ENCODE measurements at places on chromosomes 6 and 20.

DNA sequence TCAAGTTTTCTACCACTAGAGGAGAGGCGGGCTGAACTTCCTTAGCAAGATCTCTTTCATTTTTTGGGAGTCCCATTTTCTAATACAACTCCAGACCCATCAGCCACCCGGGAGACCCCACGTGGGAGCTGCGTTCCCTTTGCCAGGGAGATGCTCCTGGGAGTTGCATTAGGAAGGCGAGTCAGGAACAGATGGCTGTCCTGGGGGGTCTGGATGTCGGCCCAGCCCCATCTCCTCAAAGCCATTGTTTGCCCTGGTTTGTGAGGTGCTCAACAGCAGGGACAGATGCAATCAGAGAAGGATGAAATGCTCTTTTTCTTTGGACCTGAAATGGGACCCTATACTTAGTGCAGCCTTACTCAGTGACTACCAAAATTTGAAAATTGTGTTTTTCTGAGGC lies 39.4 kb downstream of the CARMIL1 start:
- no peak for DNase-seq

- no peak for DNase-seq
Observed at GRCh38 chr6:133740816-133741215, 148.1 kb upstream of the TCF21 start.

GRCh38 chr20:39946053-39946810 lies 742.8 kb downstream of the MAFB start:
- no peak for DNase-seq

- DNase-seq: no peak
Observed at GRCh38 chr6:151229401-151230276, 10.1 kb upstream of the AKAP12 start.

- no peak for DNase-seq
Observed at GRCh38 chr20:2708665-2709064, 16.1 kb downstream of the EBF4 start.

DNA sequence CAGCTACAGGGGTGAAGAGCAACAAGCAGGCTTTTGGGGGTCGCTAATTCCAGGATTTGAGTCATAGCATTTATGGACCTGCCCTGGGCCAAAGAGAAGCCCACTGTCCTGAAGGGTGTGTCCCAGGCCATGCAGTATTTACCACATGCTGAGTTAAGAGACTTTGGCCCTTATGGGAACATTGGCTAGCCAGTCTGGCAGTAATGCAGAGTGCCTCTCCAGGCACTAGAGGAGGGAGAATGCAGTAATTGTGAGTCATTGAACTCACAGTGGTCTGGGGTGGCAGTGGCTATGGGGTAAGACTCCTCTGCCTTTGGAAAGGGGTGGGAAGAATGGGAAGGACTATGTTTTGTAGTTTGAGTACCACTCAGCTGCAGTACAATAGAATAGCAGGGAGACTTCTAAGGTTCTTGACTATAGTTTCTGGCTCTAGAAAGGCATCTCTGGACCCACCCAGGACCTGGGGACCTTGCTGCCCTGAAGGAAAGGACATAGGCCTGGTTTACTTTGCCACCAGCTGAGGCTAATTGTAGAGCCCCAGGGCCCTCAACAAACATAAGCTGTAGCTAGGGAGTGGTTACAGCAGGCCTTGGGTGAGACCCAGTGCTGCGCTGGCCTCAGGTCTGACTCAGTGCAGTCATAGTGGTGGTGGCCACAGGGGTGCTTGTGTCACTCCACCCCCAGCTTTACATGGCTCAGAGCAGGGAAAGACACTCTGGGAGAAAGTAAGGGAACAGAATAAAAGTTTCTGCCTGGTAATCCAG lies 520.9 kb downstream of the HTR1B start:
- no peak for DNase-seq

- DNase-seq: no peak
Observed at GRCh38 chr6:40917603-40918002, 121.4 kb downstream of the UNC5CL start.

DNA sequence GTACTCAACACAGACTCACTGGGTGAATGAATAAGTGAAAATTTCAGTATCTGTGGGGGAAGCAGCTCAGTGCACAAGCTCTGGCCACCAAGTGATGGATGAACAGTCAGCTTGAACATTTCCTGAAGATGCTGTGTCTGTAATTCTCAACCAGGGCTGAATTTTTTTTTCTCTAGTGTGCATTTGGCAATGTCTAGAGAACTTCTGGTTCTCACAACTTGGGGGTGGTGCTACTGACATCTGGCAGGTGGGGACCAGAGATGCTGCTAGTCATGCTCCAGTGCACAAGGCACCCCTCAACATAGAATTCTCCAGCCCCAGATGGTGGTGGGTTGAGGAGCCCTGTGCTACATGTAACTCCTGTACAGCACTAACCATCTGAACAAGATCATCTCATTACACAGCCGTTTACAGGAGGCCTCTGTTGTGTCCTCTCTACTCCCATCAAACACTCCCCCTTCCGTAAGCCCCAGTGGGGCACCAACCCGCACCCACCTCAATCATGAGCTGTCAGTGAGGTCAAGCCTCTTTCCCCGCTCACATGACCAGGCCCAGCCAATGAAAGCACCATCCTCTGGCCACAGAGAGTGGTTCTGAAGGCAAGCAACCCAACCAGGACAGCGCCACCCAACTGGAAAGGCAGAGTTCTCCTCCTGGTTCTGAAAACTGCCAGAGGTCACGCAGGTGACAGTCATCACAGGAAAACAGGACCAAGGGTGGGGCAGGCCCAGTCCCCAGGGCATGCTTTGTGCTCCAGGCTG lies 103.9 kb upstream of the PMEPA1 start:
- DNase-seq: no peak

DNA sequence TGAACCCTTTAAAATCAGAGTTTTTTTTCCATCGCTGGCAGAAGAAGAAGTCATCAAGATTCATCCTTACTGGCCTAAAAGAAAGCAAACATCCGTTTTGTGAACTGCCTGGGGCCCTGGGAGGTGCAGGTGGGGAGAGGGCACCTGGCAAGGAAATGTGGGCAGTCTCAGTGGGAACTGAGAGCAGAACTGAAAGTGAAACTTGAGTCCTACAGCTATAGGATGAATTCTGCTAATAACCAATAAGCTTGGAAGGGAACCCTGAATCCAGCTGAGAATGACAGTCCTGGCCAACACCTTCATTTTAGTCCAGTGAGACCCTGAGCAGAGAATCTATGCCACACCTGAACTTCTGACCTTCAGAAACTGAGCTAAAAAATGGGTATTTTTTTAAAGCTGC lies 130.1 kb upstream of the ASCC3 start:
- no peak for DNase-seq
